ENCODE measurements at places on chromosomes 12 and 14.

DNA sequence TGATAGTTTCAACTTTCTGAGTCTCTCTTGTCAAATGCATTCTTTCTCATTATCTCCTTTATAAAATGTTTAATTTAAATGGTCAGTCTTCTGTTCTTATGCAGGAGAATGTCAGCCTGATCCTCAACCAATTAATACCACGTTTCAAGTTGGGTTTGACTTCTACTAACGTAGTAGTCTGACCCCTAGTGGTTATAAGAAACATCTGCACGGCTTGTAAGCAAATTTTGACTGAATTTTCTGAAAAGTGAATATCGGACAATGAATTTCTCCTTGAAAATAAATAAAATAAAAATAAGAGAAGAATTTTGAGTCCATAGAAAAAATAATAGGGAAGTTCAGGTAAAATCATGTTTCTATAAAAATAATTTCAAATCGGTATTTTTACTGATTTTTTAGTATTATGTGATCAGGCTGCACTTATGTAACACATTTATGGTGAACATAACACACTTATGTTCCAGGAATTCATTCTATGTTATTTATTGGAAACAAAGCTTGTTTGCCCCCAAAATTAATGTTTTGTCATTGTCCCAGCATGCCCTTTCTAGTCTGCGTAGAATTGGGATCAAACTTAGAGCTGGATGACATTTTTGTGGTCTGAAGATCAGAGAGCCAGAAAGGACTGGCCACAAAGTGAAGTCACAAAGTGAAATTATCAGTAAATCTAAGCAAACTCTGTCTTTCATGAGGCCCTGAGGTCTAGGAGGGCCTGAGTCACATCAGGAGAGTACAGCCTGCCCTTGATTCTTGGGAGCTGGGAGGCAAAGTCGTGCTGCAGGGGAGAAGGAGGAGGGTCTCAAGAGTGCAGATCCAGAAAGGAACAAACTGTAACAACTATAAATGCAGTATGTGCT is 101.2 kb upstream of the STXBP6 start:
- peak; percentile 2 for DNase-seq

DNA sequence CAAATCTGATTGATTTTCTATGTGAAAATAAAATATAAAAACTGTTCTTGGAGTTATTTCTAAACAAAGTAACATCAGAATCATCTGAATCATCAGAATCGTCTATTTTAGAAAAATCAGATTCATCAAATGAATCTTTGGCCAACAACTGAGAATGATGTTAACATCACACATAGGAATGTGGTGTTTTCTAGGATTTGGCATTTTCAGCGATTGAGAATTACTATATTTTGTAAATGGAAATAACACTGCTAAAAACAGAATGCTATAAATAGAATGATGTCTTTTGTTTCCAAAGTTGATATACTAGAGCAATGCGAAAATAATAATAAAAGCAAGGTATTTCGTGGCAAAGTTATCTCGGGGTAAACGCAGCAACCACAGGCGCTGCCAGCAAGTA is 73.9 kb upstream of the EVL start:
- DNase-seq: no peak

GRCh38 chr12:19688532-19688931 is 249.2 kb downstream of the AEBP2 start:
- no peak for DNase-seq

- no peak for DNase-seq
Observed at GRCh38 chr14:62692490-62693106, 352.7 kb downstream of the KCNH5 start.

DNA sequence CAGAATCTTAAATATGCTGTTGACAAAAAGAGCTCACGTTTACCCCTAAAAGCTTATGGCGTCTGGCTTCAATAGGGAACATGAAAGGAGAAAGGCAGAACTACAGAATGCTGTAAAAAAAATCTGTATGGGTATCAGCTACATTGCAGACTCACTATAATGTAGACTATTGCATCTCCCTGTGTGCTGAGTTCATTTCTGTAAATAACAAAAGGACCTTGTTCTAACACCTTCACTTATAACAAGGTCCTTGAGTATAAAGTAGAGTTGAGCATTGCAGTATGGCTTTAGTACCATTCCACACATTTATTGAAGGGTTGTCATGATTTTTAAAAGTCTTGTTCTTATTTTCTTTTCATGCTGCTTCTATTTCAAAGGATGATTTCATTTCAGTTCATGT is 165.3 kb downstream of the NPAS3 start:
- DNase-seq: no peak

DNA sequence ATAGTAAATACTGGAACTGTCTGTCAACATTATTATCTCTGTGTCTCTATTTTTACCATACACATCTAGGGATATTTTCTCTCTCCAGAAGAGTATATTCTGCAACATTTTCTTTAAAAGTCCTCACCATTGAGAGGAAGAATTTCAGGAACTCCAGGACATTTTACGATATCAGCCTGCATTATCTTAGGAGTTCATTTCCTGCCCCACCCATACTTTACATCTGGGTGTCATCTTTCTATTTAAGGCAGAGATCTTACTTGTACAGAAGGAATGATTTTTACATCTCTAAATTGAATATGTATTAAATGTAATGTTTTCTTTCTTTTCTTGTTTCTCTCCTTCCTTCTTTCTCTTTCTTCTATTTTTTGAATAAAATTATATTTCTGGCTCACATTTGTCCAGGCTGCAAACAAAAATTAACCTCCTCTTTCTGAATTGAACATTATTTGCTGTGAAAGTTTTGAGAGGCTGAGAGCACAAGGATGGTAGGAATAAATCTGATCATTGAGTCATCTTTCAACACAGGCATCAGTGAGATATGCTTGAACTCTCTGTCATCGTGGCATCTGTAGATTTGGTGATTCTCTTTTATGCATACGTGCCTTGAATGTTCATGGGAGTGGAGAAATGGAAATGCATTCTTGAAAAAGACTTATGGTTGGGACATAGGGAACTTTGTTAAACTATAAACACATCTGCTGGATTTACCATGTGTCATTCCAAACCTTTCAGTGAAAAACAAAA is 753.6 kb downstream of the SLC16A7 start:
- DNase-seq: no peak

DNA sequence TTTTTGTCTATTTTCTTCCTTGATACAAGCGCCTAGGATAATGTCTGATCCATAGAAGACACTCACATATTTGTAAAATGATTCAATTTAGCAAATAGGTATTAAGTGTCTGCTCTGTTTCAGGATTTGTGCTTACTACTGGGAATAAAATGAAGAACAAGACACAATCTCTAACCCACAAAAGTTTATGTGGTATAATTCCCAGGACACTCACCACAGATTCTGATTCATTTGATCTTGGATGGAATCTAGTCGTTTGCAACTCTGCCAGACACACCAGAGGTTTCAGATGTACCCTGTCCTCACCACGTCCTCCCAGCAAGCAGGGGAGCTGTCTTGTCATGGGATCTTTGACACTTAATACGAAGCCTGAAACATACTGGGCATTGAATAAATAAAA is 208.3 kb downstream of the LRIG3 start:
- peak; percentile 68 for DNase-seq

DNA sequence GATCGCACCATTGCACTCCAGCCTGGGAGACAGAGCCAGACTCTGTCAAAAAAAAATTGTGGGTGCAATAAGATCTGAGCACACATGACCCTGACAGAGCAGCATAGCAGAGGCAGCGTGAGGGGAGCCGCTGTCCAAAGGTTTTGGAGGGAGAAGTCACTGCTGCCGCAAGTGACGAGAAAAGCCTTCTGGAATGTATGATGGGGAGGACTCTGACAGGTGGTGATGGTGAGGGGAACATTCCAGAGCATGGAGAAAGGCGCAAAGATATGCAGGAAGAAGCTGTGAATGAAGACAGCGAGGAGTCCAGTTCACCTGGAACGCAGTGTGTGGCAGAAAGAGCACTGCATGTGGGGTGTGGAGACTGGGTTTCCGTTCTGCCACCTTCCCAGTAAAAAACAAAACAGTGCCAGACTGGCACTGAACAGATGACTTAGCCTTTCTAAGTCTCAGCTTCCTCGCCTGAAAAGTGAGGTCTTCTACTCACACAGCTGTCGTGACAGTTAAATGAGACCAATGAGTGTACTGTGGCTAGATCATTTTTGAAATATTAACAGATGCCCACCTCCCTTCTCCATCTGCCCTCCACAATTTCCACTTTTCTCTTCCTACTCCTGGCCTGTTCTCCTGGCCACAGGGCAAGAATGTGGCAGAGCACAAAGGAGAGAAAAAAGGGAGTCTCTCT is 53.4 kb upstream of the PTHLH start:
- DNase-seq: no peak

DNA sequence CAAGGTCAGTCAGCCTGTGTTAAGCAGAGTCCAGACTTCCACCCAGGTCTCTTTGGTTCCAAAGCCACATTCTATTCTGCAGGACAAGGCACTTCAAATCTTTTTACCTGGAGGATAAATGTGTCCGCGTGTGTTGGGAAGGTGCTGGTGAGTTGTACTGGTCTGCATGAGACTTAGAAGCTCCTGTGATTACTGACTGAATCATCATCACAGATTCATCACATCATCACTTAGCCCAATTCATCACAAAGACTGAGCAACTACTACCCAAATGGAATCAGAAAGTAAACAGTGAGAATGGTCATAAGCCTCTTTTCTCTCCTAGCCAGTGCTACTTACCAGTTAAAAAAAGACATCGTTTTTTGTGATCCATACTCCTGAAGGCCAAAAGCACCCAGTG is 5.3 kb downstream of the SLC15A5 start:
- no peak for DNase-seq

Measured in brain microvascular endothelial cell (primary cell).